ENCODE measurements at places on chromosomes 3 and 15. TPM values are rescaled to one million over a fixed set of nuclear protein-coding genes. Genes with fewer than 3 reads are reported as not detected.

The RFT1 gene
- 12.9 TPM for total RNA-seq

The ECE2 gene
- total RNA-seq: 6.6 TPM

DNA sequence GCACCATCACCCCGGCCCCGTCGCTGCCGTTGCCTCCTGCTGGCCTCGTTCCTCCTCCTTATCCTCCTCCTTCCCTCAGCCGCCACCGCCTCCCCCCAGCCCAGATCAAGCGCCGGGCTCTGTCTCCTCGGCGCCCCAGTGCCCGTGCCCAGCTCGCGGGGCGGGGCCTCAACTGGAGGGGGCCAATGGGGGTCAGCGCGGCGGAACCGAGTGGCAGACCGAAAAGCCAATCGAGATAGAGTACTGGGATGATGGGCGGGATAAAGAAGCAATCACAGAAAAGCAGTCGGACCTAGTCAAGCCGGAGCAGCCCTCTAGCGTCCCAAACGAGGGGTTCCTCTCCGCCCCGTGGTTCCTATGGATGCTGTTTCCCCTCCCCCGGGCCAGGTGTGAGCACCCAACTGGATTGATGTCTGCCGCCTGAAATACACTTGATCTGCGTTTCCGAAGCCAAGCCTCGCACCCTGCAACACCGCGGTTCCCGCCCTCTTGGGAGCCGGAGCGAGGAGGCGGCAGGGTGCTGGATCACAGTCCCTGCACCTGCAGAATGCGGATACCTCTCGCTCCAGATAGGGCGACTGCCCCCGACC is at the start of gene FRMD5:
Gene FRMD5, minus strand, starts transcription at position 121 of the 590 bp plus-strand sequence.
- DNase-seq: peak; percentile 93

DNA sequence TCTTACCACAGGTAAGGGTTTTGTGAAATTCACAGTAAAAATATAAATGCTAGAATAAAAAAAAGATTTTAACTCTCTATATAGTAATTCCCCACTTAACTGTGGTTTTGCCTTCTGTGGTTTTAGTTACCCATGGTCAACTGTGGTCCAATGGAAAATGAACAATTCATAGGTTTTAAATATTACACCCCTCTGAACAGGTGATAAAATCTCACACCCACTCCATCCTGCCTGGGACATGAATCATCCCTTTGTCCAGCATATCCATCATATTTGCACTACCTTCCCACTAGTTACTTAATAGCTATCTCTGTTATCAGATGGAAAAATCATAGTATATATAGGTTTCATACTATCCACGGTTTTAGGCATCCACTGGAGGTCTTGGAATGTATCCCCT is 49.2 kb downstream of the HDGFL3 start:
- no peak for DNase-seq

The ANKRD63 gene
- 4.4 TPM for total RNA-seq

- no peak for DNase-seq
Observed at GRCh38 chr15:96413657-96414056, 83.2 kb downstream of the NR2F2 start.

The TXNRD3 gene
- 7.0 TPM for total RNA-seq

DNA sequence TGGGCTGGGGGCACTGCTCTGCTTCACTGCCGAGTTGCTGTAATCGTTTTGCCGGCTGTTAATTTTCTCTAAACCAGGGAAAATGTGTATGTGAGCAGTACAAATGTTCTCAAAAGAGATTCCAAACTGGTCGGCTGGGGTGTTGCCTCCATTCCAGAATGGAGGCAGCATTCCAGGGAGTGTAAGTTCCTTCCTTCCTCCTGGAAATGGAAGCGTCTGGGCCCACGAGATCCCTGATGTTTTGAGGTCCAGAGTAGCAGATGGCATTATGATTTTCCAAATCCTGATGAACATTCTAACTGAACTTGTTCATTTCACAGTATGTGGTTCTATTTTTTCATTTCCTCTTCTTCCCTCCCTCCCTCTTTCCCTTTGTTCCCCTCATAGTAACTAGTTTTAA is 64.4 kb upstream of the SKOR1 start:
- no peak for DNase-seq

The ACTC1 gene
- total RNA-seq: 9,200 TPM

GRCh38 chr15:100718075-100718980 is 115.9 kb downstream of the ASB7 start:
- no peak for DNase-seq

- no peak for DNase-seq
Observed at GRCh38 chr3:186255703-186256331, 106.2 kb downstream of the DGKG start.

- no peak for DNase-seq
Observed at GRCh38 chr3:73661265-73661664, 36.5 kb upstream of the PDZRN3 start.

Measured in right cardiac atrium (tissue), 5 donors.